NCI-H2081 treated with DMSO at 0.1 percent for 48 hours (cell line): ENCODE measurements at places on chromosomes 7 and 10.

- no peak for DNase-seq
Observed at GRCh38 chr10:120788771-120789170, 62.4 kb upstream of the WDR11 start.

- DNase-seq, result no peak
Observed at GRCh38 chr10:46527241-46527811, 29.1 kb downstream of the GPRIN2 start.

DNA sequence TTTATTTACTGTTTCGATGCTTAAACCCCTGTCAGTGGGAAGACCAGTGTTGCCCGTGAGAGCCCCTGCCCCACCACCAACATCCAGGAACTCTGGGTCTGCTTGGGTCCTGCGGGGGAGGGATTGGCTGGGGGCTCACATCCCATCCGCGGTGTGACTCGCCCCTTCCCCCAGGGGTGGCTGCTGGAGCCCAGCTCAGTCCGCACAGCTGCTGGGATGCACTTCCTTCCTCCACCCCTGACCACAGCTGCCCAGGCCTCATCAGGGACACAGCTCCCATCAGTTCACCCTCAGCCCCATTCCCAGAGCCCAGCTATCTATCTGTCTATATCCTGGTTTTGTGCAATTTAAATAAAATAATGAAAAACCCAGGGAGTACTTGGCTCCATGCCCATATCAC lies 54.5 kb downstream of the JAKMIP3 start:
- no peak for DNase-seq

- no peak for DNase-seq
Observed at GRCh38 chr7:17520941-17521340, 222.5 kb downstream of the AHR start.

GRCh38 chr10:12484941-12485805 lies 135.8 kb downstream of the CAMK1D start:
- DNase-seq, result no peak

DNA sequence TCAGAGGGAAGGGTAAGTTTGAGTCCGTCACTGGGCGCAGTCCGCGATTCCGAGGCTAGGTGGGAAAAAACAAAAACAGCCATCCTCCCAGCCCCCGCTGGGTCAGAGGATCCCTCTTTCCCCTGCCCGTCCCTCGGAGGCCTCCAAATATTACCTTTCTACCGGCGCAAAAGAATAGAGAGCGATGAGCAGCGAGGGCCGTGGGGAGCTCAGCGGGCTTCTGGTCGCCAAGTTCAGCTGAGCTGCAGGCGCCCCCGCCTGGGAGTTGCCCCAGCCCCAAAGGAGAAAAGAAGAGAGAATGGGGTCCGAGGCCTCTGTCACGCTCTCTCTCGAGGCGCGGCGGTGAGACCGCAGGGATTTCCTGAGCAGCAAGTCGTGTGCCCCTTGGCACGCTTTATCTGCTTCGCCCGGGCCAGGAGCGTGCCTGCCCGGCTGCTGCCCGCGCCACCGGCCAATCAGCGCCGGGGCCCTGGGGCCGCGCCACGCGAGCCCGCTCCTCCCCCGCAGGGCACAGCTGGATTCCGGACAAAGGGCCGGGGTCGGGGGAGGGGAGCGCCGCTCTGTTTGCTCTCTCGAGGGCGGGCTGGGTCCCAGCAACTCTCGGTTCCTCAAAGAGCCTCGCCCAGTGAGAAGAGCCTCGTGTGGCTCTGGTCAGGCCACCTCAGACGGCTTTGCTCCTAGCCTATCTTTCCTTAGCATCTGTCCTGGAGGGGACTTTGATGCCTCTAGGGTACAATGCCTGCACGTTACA lies at the start of gene NEUROG3:
TSS of gene NEUROG3 (minus strand) at position 367 of the 751 bp plus-strand sequence. CDS start 379 bp downstream, outside the sequence.
- DNase-seq, result no peak

- no peak for DNase-seq
Observed at GRCh38 chr10:44818701-44819127, 92.4 kb upstream of the TMEM72 start.

DNA sequence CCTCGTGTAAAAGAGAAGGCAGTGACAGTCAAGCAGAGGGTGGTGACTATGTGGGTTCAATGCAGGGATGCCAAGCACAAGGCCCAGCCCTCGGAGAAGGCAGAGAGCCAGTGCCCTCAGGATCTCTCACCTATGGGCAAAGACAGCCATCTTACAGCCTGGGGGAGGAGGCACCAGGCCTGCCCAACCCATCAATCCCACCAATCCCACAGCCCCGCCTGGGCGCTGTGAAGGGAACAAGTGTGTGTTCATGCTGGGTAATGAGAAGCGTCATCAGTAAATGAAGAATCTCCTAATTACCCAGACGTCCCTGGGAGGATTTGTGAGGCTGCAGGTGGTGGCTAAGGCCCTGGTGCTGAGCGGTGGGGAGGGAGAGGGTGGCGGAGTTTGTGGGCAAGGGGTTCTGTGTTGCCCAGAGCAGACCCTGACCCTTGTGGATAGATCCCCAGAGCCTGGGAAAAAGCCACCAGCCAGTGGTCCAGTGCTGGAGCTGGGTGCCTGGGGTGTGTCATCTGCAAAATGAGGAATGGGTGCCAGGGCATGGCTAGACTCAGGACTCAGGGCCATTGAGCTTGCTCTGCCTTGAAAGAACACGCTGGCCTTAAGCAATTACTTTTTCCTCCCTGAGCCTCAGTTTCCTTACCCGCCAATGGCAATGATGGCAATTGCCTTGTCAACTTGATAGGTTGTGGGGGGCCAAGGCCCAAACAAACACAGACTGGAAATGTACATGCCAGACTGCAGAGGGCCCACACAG lies 128.1 kb upstream of the UNC5B start:
- DNase-seq, result no peak

DNA sequence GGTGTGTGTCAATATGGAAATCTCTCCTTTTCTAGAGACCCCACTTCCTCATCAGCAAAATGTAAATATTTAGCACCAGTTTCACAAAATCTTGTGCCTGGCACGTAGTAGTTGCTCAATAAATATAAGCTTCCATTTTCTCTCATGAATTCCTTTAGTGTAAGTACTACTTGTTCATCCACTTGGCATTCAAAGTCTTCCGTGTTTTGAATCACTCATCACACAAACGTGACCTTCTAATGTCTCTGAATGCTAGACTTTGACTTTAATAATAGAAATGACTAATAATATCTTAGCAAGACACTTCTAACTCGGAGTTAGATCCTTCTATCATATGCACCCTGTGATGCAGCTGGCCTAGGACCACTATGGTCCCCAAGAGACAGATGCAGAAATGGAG lies 168.7 kb upstream of the ZNF32 start:
- no peak for DNase-seq

DNA sequence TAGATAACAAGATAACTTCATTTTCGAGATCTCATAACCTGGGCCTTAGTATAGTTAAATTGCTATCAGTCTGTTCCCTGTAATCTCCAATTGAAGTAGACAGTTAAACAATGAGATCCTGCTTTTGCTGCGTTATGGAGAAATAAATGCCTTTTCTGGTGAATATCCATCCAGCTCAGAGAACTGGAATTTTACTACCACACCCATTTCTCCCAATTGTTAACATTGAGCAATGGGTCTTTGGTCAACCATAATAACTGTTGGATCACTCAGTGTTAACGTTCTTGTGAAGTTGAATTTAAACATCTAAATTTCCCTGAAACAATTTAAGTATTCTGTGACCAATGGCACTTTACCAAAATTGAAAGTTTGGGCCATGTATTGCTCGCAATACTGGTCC lies 3.0 kb downstream of the CALU start:
- no peak for DNase-seq

- DNase-seq, result no peak
Observed at GRCh38 chr7:74429153-74429747, 24.5 kb upstream of the GTF2IRD1 start.

DNA sequence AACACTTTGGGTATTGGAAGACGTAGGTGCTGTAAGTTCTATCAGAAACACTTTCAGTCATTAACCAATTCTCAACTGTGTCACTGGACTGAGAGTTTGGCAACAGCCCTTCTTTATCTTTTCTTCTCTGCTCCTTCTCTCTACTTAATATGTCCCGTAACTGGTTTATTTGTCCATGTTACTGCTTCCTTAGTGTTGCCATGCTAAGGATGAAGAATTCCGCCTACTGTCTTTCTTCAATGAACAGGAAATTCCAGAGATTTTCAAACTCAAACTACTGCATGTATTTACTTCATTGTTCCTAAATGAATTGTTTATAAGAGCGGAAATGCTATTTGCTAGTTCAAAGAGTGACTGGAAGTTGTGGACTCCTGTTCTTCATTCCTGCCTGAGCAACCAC lies 143.7 kb downstream of the TAX1BP1 start:
- DNase-seq, result no peak
